Naive thymus-derived CD4-positive, alpha-beta T cell (primary cell): ENCODE measurements at places on chromosomes 3 and 15.

GRCh38 chr15:44137750-44138149, 57.3 kb downstream of the FRMD5 start:
- DNase-seq: no peak

GRCh38 chr15:76976572-76977270, 18.2 kb upstream of the PSTPIP1 start:
- DNase-seq: no peak

GRCh38 chr3:141454906-141455602, 31.8 kb upstream of the RASA2 start:
- DNase-seq: no peak

- no peak for DNase-seq
Observed at GRCh38 chr3:106183762-106184391, 315.1 kb upstream of the CBLB start.

GRCh38 chr15:101179341-101180153, 72.3 kb downstream of the CHSY1 start:
- DNase-seq: no peak
